IPS DF 6.9 (cell line): ENCODE measurements at places on chromosomes 5 and 9.

- DNase-seq: no peak
These were observed 53.4 kb downstream of the PUM3 start for GRCh38 chr9:2790466-2790865.

GRCh38 chr5:89374144-89374784 lies 491.3 kb upstream of the MEF2C start:
- no peak for DNase-seq

- no peak for DNase-seq
These were observed 1.3 kb upstream of the NNT start for GRCh38 chr5:43601454-43602260.

DNA sequence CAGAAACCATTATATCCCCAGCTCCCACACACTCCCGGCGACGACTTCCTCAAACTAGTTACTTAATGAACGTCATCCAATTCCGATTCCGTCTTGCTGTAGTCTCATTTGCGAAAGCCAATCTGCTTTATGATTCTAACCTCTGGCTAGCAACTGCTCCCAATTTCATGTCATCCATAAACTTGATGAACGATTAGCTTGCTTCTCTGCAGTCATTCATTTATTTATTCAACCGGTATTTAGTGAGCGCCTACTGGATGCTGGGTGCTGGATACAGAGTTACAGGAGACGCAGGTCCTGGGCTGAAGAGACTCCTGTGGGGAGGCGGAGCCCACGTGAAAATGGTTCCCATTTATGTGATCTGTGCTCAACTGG lies 46.2 kb downstream of the TSPAN17 start:
- no peak for DNase-seq

GRCh38 chr9:114829574-114830440 lies 24.0 kb upstream of the TNFSF15 start:
- no peak for DNase-seq

DNA sequence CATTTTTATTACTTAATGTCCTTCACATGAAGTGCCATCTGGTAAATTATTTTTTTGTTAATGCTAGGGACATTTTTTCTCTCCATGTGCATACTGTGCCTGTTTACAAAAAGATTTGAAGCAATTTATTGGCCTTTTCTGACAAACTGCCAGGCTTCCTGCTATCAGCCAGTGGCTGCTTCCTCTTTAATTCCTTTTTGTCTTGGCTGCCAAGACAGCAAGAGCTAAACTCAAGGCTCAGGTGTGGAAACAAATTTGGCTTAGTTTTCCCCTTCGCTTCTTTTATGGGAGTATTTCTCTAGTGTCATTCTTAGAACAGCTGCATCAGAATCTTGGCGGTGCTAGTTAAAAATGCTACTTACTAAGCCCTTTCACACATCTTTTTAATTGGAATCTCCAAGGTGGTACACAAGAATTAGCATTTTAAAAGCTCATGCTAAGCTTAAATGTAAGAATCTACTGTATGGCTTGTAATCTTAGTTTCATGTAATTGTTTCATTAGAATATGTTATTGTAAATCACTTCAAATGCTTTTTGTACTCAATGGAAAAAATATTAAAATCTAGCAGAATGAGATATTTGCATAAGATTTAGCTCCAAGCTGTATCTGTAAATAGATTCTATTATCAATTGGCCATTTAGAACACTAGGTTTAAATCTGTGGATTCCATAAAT lies 134.2 kb upstream of the RASGRF2 start:
- DNase-seq: no peak

DNA sequence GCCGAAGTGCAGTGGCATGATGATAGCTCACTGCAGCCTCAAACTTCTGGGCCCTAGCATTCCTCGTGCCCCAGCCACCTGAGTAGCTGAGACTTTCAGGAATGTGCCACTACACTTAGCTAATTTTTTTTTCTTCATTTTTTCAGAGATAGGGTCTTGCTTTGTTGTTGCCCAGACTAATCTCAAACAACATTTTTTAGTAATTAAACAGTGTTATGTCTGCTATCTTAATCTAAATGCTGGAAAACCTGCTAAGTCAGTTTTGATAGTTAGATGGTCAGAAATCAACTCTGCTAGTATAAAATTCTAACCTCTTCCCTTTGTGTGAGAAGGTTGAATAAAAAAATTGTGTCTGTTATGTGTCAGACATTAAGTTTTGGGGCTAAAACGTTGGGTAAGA lies 12.4 kb downstream of the G3BP1 start:
- no peak for DNase-seq
